Stromal cell of bone marrow (primary cell): ENCODE measurements at places on chromosomes 1 and 21.
A peak's percentile ranks its signal among the peaks of the same experiment; 100 is the strongest.

- DNase-seq: no peak
Measured at GRCh38 chr1:155166051-155166470, 7.0 kb downstream of the KRTCAP2 start.

GRCh38 chr1:81717230-81717629 lies 83.5 kb upstream of the ADGRL2 start:
- DNase-seq: peak; percentile 84

GRCh38 chr1:201693890-201694607 lies 134.9 kb upstream of the IPO9 start:
- no peak for DNase-seq

DNA sequence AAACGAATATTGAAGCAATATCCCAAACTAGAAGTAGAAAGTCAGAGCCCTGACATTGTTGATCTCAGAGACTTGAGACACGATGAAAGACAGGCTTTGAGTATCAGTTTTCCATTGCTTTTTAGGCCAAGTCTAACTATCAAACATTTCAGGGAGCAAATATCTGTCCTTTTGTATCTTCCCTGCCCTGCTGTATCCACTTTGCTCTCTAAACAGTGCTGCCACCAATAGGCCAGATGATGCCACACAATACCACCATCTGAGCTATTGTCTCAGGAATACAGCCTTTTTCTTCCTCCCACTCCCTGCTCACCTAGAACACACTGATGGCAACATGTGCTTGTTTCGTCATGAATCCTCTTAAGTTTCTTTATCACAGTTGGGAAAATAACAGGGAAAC lies 62.6 kb upstream of the SPAG17 start:
- no peak for DNase-seq

DNA sequence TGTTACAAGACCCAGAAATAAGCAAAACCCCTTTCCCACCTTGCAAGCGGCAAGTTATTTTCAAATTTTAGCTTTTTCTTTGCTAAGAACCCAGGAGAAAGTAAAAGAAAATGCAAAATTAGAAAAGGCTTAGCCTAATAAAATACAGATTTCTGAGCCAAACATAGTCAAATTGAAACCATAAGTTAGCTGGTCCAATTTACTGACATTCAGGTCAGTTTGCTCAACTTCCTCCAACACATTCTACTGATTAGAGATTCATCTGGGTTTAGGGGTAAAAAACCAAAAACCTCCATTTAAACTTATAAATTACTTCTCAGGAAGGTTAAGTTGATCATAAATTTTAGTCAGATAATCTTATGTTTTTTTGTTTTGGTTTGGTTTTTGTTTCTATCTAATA lies 701.8 kb upstream of the CXADR start:
- DNase-seq: no peak

DNA sequence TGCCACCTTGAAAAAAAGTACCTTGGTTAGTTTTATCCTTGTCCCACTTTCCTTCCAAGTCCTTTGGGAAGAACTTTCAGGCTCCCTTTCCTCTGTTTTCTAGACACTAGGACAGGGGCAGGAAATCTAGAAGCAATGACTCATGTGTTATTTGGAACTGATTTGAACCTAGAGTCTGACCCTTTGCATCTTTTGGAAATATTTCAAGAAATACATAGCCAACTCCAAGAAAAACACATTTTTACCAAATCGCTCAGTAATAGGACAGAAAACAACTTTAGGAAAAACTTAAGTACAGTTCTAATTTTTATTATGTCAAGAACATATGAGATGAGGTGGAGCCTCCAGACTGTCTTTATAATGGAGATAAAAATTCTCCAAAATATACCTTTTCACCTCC lies 292.4 kb downstream of the PTBP2 start:
- DNase-seq: peak; percentile 71

GRCh38 chr1:24109686-24110475 lies 2.1 kb downstream of the MYOM3 start:
- no peak for DNase-seq

DNA sequence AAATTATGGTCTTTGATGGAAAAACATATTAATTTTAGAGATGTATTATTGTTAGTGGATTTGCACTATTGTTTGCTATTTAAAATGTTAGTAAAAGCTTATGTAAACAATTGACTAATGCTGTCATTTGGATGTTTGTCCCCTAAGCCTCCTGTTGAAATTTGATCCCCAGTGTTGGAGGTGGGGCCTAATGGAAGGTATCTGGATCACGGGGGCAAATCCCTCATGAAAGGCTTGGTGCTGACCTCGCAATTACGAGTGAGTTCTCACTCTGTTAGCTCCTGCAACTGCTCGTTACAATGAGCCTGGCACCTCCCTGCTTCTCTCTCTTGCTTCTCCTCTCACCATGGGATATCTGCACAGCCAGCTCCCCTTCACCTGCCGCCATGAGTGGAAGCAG lies 14.3 kb downstream of the TMEM35B start:
- DNase-seq: no peak

DNA sequence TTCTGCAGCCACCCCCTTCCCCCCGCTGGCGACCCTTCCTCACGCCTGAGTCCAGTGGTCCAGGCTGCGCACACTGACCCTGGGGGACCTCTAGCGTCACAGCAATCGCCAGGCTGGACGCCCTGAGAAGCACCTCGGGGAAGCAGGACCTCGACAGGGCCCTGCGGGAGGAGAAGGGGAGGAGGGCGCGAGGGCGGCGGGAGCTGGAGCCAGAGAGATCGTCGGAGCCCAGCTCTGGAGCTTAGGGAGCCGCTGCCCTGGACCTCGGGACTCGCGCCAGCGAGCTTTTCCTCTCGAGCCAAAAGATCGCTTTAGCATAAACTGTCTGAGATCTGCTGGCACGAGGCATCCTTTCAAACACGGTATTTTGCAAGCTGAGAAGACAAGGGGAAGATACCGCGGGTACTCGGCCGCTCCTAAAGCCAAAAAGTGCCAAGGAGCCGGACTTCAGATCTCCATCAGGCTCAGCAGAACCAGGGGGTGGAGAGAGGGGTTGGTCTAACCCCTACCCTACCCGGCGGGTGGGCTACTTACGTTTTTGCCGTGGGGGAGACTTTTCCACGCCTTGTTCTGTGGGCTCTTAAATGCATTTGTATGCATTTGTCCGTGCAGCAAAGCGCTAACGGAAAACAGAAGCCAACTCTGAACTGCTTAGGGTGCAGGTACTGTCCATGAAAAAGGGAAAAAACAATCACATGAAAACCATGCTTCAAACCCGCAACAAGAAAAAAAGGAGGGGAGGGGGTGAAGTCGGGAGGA lies 586 bp downstream of the COL24A1 start:
- DNase-seq: no peak

GRCh38 chr21:31335957-31336738 lies 7.9 kb downstream of the TIAM1 start:
- peak; percentile 93 for DNase-seq

DNA sequence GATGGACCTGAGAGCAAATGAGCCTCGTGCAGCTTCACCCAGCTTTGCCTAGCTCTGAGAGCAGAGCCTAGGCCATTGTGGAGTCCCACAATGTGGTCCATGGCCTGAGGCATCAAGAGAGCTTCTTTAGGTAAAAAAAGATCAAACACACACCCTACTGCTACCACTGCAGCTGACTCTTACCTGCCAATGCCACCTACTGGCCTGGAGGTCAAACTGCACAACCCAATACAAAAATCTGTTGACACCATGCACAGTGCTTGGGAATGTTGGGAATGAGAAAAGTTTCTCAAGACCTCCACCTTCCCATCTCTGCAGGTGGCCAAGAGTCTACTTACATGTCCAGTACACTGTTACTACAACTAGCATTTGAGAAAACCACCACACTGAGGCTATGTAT lies 60.6 kb downstream of the UCHL5 start:
- no peak for DNase-seq

DNA sequence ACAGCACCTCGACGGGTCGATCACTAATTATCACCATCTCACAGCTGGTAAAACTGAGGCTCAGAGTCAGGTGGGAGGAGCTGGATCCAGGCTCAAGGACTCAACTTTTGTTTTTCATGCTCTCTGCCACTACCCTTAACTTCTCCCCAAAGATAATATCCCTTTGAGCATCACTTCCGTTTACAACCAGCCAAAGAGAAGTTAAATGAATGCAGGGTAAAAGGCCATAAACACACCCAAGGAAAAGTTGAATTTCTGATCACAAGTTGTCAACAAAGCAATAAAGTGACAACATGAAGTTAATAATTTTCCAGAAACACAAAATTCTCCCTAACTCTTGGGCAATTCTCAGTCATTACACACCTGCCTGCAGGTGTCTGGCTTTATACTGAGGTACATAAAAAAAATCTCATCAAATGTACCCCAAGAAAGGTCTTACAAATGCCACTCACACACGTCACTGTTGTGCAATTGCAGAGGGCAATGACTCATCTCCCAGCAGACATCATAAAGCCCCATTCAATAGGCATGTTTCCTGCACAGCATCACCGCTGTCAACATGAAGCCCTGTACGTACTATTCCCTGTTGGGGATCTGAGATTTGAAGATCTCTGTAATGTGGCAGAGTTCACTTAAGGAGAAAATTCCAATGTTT lies 3.4 kb downstream of the OR2T11 start:
- DNase-seq: no peak

- no peak for DNase-seq
Measured at GRCh38 chr21:38909109-38909508, 103.4 kb downstream of the ETS2 start.

DNA sequence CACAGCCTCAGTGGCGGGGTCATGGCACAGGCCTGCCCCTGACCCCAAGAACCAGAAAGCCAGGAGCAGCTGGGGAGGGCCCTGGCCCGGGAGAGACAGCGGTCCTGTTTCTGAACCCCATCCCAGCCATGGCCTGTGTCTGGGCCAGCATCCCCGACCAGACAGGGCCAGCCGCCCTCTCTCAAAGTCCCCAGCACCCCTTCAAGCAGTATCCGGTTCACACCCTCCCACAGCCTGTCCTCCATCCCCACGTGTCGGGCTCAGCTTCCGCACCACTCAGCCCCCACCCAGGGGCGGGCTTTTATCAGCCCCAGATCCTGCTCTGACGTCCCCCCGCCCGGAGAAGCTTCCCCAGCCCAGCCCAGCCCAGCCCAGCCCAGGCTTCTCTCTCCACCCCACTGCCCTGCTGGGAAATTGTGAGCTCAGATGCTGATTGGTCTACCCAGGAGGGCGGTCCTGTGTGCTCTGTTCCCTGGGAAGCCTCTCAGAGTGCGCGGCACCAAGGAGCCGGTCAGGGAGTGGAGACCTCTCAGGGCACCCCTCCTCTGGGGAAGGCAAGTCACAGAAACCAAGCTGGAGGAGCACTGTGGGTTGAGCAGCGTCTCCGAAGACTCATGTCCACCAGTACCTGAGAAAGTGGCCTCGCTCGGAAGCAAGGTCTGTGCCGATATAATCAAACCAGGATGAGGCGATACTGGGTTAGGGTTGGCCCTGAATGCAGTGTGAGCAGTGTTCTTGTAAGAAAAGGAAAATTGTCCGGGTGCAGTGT lies 4.7 kb upstream of the FAAP20 start:
- DNase-seq: peak; percentile 88

GRCh38 chr1:56666112-56666608 lies 21.0 kb downstream of the PRKAA2 start:
- DNase-seq: no peak

DNA sequence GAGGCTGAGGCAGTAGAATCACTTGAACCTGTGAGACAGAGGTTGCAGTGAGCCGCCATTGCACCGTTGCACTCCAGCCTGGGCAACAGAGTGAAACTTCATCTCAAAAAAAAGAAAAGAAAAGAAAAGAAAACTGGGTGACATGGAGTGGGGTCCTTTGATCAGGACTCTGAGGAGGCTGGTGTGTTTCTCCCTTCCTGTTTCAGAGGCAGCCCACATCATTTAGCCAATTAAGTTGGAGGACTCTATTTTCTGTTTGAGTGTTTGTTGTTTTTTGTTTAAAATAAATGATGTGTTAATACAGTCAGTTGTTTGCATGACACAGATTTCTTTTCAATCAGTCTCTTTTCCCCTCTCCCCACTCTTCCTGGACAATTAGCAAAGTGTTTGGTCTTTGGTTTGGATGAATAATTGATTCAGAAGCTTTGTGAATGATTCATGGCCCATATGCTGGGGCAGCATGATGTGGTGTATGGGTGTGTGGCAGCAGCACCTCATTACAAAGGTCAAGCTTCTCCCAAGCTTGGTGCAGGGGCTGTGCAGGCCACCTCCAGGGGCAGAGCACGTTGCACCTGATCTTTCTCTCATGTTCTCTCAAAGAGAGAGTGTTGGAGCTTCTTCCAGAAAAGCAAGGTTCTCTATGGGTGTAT lies 48.8 kb downstream of the CACNA1E start:
- no peak for DNase-seq
